ENCODE measurements at places on chromosomes 11 and 22.

DNA sequence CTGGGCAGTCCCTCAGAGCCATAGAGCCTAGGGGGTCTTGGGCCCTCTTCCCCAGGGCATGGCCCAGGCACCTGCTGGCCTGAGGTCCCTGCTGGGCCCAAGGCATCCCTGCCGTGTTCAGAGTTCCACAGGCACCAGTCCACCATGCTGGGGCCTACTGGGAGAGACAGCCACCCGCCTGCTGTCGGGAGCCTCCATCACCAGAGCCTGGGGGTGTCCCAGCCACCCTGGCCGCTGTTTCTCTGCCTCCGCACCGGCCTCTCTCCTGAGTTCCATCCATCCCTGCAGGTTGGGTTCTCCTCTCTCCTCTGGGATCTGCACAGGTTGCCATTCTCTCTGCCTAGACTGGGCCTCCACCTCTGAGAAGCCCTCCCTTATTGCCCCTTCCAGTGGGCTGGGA, 68.6 kb downstream of the KCNQ1 start:
- DNase-seq: no peak

DNA sequence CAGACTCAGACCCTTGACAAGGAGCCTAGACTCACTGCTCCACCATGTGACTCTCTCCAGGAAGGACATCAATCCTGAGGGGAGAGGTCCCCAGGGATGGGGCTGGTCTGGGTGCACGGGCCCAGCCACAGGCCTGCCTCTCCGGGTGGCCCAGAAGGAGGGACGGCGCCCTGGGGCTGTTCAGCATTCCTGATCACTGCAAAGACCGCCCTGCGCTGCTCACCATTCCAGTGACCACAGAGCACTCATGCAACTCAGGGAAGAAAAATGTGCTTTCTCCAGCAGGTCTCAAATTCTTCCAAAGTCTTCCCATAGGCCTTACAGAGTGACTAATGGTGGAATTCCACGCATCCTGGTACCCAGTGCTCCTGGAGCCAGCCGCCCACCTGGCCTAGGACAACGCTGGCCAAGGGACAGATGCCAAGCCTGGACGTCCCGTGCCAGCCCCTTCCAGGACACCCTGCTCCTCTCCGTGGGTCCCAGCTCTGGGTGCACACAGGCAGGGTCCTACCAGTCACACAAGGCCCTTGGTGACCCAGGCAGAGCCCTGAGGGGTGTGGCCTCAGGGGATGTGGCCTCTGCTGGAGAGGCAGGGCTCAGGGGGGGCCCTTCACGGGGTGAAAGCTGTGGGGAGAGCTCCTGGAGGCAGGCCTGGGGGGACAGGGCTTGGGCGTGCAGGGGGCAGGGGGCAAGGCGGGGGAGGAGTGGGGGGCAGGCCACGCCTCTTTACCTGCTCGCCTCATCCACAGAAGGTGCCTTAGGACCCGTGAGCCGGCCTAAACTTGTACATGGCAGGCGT, 178.8 kb downstream of the IGLL1 start:
- no peak for DNase-seq

- DNase-seq: no peak
Observed at GRCh38 chr11:131868629-131869507, 498.5 kb downstream of the NTM start.

- no peak for DNase-seq
Observed at GRCh38 chr22:49251371-49251770, 576.3 kb downstream of the BRD1 start.

DNA sequence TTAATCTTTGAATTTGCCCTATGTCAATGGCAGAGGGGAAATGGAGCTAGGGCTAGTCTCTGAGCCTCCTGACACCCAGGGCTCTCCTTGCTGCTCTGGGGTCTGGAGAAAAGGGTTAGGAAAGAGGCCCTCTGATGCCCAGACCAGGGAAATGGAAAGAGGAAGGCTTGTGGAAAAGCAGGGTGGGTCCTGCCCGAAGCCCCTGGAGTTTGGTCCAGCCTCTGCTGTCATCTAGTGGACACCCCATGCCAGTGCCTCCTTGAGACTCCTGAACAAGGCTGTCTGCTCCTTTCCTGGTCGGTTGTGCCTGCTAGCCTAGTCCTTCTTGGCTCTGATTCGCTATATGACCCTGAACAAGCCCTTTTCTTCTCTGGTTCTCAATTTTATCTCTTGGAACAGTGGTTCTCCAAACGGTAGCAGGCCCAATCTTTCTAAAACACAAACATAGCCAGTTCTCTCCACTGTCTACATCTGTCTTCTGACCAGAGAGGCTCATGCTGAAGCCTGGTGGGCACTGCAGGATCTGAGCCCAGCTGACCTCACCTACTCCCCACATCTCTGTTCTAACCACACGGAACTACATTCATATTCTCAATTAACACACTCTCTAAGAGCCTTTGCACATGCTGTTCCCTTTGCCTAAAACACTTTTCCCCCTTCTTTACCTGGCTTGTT, 8.8 kb upstream of the PLA2G3 start:
- peak; percentile 22 for DNase-seq

DNA sequence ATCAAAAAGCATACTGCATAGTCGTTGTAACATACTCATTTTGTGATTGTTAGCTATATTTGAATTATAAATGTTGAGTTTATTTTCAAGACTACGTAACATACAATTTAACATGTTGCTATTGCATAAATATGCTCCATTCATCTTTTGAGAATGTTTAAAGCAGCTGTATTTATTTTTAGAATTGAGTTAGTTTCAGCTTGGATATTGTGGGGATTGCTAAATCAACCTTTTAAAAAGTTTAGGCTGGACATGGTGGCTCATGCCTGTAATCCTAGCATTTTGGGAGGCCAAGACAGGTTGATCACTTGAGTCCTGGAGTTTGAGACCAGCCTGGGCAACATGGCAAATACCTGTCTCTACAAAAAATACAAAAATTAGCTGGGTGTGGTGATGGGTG, 288.1 kb downstream of the DYNC2H1 start:
- no peak for DNase-seq

DNA sequence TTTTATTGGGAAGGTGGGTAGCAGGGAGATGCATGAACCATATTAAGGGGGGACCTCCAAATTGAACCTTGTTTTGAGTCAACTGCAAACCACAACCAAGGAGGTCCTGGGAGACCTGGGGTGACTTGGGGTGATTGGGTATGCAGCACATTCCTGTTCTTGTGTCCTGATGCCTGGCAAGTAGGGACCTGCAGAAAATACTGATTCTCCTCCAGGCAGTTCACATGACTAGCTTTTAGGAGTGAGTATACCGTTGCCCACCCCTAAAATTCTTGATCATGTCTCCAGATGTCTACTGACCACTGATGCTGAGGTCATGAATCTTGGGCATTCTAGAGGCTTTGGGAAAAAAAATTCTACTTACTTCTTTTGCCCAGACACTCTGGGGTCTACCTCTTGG, 6.3 kb downstream of the EHF start:
- no peak for DNase-seq

DNA sequence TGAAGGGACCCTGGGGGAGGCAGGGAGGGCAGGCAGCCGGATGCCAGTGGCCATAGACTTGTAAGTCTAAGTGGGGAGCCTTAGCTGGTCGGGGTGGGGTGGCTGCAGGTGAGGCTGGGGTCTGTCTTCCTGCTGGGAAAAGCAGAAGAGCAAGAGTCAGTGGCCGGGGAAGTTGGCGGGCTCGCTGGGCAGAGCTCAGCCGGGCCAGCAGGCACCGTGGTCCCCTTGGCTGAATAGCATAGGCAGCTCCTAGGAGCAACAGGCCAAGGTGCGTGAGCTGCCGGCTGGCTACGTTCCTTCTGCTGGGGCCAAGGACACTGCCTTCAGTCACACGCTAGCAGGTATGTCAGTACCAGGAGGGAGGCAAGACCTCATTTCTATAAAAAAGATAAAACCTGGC, 67.8 kb upstream of the A4GALT start:
- DNase-seq: no peak

- no peak for DNase-seq
Observed at GRCh38 chr11:45921561-45922424, 663 bp upstream of the LARGE2 start.

GRCh38 chr22:32204040-32204855, 625 bp downstream of the RFPL2 start:
- no peak for DNase-seq

DNA sequence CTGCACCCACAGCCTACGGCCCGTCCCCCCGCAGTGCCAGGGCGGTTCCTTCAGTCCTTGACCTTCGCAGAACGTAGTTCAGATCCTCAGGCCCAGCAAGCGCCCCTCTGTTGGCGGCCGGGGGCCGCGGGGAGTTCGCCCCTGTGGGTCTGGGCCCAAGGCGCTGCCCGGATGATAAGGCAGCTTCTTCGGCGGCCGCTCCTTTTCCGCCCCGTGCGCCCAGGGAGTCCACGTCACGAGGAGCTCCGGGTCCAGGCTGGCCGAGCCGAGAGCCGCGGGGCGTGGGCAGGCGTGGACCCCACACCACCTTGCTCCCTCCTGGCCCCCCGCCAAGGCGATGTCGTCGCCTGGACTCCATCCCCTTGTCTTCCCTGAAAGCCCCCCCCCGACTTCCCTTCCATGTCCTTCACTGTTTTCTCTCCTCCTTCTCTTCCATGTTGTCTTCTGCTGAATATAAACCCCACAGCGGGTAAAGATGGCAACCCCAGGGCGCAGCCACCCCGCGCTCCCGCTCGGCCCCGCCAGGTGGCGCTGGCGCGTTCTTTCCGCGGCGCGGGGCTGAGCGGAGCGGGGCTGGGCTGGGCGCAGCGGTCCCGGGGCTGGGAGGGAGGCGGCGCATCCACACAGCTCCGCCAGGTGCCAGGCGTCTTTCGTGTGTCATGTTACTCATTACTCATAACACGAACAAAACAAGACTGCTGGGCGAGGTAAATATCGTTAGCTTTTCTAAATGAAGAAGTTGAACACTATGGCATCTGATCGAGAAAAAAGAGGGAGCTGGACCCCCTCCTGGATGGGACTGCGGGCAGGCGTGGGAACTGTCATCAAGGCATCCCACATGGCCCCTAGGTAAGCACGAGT, 321.0 kb downstream of the NTM start:
- no peak for DNase-seq

DNA sequence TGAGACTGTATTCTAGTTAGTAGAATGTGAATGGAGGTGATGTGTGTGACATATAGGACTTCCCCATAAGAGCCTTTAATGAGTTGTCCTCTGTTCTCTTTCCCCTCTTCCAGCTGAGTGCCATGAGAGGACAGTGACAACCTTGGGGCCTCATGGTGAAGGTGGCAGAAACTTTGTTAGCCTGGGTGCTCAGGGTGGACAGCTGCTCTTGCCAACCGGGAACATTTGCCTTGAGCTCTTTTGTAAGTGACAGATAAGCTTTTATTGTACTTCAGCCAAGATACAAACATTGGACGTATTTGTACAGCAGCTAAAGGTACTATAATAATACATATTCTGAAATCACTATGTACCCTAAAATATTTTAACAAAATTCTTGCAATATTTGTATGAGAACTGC, 33.0 kb upstream of the PLET1 start:
- no peak for DNase-seq

GRCh38 chr11:66843776-66844495, 695 bp downstream of the RCE1 start:
- DNase-seq: no peak

DNA sequence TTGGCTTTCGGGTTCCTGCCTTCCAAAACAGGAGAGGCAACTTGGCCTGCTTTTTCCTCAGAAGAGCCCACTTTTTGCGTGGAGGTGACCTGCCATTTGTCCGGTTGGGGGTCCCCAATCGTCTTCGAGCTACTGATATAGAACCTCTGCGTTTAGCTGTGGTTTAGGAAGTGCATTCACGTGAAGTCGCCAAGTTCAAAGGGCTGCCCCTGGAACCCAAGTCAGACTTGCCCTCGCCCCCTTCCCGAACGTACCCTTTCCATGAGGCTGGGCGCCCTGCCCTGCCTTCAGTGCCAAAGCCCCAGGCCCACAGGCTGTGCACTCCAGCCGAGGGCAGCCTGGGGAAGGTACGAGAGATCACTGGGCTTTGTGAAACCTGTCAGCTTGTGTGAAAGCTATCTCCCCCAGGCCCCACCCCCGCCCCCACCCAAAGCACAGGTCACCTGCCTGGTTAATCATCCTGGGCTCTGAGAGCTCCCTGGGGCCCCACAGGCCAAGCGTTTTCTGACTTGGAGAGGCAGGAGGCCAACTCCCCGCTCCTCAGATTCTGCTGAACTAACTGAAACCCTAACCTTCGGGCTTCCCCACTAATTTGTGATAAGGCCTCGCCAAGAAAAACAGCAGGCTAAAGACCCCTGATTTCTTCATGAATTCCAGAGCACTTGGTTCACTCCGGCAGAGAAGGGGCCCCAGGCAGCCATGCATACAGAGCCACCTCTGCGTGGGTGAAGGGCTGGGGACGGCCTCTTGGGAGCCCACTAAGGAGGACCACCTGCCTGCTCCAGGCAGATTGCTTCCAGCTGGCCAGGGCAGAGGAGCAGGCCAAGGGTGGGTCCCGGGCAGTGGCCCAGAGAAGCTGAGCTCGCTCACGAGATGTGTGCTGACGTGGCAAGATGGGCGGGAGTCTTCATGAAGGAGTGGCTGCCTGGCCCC, 25.8 kb upstream of the KCNQ1OT1 start:
- DNase-seq: no peak

- DNase-seq: no peak
Observed at GRCh38 chr11:27328614-27329013, 34.4 kb downstream of the CCDC34 start.

DNA sequence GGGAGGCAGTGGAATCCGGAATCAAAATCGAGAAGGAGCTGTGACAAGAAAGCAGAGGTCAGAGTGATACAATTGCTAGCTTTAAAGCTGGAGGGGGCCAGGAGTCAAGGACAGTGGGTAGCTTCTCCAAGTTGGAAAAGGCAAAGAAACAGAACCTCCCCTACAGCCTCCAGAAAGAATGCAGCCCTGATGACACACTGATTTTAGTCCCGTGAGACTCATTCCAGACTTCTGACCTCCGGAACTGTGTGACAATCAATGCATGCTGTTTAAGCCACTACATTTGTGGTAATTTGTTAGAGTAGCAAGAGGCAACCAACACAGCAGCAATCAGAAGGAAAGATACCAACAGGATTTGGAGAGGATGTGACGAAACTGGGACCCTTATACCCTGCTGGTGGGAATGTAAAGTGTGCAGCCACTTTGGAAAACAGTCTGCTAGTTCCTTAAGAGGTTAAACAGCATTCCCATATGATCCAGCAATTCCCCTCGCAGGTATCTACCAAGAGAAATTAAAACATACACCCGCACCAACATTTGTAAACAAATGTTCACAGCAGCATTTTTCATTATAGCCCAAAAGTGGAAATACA, 66.7 kb downstream of the DSCAML1 start:
- DNase-seq: no peak

DNA sequence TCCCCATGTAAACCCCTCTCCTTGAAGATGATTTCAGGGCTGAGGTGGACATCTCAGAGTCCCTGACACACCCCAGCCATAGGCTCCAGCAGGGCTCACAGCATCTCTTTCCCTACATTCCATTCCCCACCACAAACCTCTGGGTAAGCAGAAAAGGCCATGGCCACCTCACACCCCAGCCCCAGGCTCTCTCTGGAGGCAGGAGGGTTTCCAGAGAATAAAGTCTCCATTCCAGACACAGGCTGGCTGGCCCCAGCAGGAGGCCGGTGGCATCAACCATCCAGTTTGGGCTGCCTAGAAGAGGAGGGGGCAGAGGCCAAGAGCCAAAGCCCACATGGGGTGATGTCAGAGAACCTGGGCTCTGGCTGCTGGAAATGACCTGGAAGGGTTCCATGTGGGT, 61.4 kb downstream of the TP53I11 start:
- DNase-seq: no peak
